NCI-H748 treated with DMSO at 0.1 percent for 48 hours (cell line): ENCODE measurements at places on chromosomes 6 and 20.

- no peak for DNase-seq
These were observed 20.0 kb downstream of the SAMD3 start for GRCh38 chr6:130202782-130203181.

- DNase-seq = no peak
These were observed 1.1 kb downstream of the ARG1 start for GRCh38 chr6:131574133-131574532.

DNA sequence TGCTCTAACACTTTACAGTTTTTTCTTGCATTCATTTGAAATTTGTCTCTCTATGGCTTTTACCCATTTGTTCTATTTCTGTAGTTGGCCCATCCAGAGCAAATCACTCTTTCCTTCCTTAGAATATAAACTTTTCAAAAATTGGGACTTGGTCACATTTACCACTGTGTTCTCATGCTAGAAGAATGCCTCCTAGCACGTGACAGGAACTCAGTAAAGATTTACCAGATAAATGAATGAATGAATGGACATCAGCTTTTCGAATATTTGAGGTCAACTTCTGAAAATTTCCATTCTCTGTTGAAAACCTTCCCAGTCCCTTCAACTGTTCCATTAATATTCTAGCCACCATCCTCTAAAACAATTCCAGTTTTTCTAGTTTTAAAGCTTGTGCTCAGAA, 294.5 kb downstream of the CD83 start:
- DNase-seq = no peak

GRCh38 chr6:169363590-169363989, 109.9 kb upstream of the THBS2 start:
- no peak for DNase-seq

DNA sequence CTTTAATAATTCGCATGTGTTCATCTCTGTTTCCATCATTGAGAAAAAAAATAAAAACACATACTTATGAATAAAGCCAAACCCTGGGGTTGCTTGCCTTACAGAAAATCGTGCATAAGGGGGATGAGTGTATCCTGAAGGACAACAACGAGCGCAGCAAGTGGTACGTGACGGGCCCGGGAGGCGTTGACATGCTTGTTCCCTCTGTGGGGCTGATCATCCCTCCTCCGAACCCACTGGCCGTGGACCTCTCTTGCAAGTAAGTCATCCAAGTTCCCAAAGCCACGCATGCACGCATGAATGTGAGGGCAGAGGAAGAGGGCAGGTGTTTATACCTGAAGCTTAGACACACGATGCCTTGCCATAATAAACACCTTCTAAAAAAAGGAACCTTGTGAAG, 20.9 kb upstream of the SNRNP48 start:
- no peak for DNase-seq

DNA sequence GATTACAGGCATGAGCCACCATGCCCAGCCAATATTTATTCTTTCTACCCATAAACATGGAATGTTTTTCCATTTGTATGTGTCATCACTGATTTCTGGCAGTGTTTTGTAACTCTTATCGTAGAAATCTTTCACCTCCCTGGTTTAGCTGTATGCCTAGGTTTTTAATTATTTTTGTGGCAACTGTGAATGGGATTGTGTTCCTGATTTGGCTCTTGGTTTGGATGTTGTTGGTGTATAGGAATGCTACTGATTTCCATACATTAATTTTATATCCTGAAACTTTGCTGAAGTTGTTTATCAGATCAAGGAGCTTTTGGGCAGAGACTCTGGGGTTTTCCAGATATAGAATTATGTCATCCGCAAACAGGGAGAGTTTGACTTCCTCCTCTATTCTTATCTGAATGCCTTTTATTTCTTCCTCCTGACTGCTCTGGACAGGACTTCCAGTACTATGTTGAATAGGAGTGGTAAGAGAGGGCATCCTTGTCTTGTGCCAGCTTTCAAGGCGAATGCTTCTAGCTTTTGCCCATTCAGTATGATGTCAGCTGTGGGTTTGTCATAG, 198.6 kb downstream of the ZDHHC14 start:
- DNase-seq = no peak

DNA sequence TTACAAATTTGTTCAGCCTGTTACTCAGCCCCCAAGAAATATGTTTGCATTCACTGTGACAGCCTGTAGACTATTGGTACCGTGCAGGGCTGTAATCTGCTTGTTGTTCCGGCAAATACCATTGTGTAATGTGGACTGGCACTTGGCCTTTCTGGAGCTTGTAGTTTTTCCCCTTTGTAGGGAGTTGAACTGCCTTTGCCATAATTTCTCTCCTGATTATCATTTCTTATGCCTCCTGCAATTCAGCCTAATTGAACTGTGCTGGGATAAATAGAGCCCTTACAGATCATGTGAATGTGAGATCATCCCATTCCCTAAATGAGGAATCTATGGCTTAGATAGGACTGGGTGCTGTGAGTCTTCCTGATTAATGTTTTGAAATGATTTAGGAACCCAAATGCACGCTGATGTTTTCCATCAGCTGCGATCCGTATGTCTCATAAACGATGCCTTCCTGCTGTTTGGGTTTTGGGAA, 185.1 kb downstream of the JARID2 start:
- DNase-seq = no peak

DNA sequence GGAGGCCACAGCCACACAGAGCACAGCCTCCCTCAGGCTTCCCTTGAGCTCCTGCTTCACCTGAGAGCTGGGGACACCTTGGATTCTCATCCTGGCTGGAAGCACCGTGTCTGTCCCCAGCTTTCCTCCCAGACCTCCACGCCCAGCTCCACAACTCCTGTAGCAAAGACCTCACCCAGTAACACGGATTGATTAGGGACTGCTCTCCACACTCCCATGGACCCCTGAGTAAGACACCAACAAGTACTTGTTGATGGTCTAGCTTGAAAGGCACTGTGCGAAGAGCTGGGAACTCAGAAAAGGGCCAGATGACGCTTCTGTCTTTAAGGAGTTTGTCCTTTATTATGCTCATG, 109.6 kb downstream of the DLL1 start:
- no peak for DNase-seq

GRCh38 chr6:112118034-112118433, 30.6 kb downstream of the FAM229B start:
- DNase-seq = no peak

GRCh38 chr6:29919506-29920445, 22.6 kb upstream of the HLA-A start:
- no peak for DNase-seq

- DNase-seq = no peak
These were observed 159.8 kb downstream of the ZFP64 start for GRCh38 chr20:52031563-52032303.

- DNase-seq = no peak
These were observed 596.1 kb upstream of the CITED2 start for GRCh38 chr6:139970591-139970991.

- DNase-seq = no peak
These were observed 59.7 kb downstream of the SYNJ2 start for GRCh38 chr6:158041370-158041769.

DNA sequence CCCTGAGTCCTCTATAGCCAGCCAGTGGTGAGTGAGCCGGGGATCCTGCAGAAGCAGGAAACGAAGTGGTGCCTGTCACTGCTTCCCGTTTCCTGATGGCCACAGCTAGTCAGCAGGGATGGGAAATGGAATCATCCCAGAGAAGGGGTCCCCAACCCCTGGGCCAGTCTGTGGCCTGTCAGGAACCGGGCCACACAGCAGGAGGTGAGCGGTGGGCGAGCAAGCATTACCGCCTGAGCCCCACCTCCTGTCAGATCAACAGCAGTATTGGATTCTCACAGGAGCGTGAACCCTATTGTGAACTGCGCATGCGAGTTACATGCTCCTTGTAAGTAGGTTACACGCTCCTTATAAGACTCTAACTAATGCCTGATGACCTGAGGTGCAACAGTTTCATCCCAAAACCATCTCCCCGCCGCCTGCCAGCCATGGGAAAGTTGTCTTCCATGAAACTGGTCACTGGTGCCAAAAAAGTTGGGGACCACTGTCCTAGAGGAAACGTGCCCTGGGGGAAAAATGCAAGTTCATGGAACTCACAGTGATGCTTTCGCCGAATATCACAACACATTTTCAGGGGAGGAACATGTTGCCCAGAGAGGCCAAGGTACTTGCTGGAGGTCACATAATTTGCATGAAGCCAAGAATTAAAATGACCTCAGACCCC, 113.8 kb downstream of the JPH2 start:
- no peak for DNase-seq

DNA sequence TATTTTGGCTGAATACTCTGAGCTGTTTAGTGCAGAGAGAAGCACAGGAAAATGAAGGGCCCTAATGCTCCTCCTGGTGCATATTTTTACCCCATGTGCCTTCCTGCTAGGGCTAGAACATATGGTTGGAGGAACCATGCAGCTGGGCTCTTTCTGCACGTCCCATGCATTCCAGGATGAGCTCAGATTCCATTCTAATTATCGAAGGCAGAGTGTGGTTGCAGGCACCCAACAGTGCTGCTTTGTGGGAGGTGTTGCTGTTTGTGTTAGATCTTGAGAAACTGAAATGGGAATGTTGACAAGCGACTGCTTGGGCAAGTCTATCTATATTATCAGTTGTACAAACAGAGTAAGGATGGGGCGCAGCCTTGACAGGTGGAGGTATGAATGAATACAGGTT, 419.5 kb downstream of the DHX35 start:
- DNase-seq = no peak

GRCh38 chr6:70270287-70271005, 32.4 kb downstream of the COL9A1 start:
- no peak for DNase-seq

DNA sequence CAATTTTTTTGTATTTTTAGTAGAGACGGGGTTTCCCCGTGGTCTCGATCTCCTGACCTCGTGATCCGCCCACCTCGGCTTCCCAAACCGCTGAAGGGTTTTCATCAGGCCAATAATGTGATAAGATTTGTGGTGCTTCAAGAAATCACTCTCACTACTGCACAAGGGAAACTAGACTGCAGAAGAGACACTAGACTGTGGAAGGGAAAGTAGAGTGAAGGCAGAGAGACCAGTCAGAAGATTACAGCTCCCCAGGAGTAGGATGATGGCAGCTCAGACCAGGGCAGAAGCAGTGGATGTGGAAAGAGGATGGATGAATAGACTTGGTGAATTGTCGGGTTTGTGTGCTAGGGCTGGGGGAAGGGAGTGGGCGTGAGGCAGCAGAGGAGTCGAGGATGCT, 48.0 kb upstream of the GTSF1L start:
- DNase-seq = no peak

GRCh38 chr20:63264519-63264918, 8.1 kb upstream of the ARFGAP1 start:
- DNase-seq = no peak

- DNase-seq = no peak
These were observed 48.4 kb upstream of the PTGIS start for GRCh38 chr20:49616154-49617007.

DNA sequence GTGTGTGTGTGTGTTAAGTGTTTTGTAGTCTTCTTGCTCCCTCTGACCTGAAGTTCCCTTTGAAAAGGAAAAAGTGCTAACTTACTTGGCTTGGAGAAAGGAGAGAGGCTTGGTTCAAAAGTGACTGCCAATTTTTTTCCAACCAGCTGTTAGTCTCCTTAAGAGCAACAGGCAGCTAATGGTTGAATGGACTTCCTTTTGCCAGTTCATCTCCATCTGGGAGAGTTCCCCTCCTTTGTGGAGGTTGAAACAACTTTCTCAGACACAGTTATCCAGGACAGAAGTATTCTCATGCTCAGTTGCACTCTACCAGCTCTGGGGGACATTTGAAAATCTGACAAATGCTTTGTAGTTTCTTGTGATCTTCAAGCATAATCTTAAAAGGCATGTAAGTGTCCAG, 4.5 kb downstream of the RIPOR2 start:
- no peak for DNase-seq

DNA sequence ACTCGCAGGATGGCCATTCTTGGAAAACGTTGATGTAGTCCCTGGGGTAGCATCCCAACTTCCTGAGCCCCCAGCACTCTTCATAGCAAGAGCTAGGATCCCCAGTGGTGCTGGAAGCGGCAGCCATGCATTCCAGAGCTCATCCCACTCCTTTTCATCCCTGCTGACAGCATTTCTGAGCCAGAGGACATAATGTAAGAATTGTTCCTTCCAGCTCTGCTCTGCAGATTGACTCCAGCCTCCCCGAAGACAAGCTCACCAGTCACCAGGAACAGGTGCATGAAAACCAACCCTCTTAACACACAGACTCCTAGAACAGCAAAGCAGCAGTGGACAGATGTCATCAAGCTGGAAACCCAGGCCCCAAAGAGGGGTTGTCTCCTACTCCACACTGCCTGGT, 3.8 kb downstream of the SLC13A3 start:
- DNase-seq = no peak

GRCh38 chr20:4602297-4602631, 119.4 kb upstream of the PRND start:
- no peak for DNase-seq

DNA sequence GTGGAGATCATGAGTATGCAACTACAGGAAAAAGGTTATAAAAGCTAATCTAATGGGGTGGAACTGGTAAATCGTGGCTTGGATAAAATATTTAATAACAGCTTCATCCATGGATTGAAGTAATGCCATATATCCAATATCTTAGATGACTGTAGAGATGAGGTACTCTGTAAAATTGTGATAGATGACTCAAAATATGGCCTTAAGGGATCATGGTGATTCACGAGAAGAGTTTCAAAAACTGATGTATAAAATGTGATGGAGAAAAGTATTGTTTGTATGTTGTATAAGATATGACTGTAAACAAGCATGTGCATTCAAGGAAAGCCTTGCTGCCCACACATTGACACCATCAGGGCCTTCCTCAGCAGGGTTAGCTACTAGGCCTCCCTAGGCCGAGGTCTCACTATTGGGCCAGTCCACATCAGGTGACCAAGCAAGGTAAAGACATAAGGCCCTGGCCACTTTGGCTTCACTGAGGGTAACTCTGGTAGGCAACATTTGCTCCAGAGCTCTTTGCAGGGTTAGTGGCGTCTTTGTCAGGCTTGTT, 17.7 kb upstream of the CCN6 start:
- DNase-seq = no peak

GRCh38 chr6:132537977-132538376, at the start of gene TAAR9:
TSS of gene TAAR9 (plus strand) at chr6:132538277. CDS start at chr6:132538290, 13 bp downstream.
- no peak for DNase-seq

GRCh38 chr6:4664117-4664626, 112.0 kb upstream of the CDYL start:
- no peak for DNase-seq

GRCh38 chr6:36177166-36177565, 19.4 kb upstream of the BRPF3 start:
- DNase-seq = no peak

DNA sequence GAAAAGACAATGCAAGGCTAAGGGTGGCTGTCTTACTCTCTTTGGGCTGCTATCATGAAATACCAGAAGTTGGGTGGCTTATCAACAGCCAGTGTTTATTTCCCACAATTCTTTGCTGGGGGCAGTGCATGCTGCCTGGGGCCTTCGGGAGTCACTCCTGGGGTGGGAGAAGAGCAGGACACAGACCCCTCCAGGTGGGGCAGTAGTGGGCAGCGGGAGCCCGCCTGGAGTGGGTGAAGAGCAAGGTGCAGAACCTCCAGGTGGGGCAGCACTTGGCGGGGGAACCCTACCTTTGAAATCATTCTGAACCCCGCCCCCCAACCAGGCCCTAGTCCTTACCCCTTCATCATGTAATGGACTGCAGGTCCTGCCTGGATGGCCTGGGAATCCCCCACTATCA, 69.6 kb upstream of the THBS2 start:
- no peak for DNase-seq

GRCh38 chr6:170081556-170081955, 209.3 kb downstream of the DLL1 start:
- no peak for DNase-seq

- DNase-seq = no peak
These were observed 11.4 kb downstream of the SYNJ2 start for GRCh38 chr6:157993076-157993475.
